ENCODE measurements at places on chromosomes 12 and 14. TPM values are rescaled to one million over a fixed set of nuclear protein-coding genes. Genes with fewer than 3 reads are reported as not detected.
A peak's percentile ranks its signal among the peaks of the same experiment; 100 is the strongest.

DNA sequence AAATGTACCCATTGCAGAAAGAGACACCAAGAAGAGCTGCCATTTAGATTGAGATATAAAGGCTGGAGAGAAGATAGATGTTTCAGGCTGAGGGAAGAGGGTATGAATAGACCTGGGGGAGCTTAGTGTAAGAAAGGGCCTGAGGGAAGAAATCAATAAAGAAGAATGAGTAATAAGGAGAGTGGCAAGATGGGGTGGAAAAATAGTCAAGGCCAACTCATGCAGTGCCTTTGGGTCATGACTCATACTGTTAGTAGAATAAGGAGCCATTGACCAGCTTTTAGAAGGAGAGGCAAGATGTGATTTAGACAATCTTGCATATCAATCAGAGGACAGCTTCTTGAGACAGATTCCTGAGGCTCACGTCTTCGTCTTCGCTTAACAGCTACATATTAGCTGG, 287.5 kb downstream of the DUSP6 start:
- DNase-seq, result peak; percentile 52

DNA sequence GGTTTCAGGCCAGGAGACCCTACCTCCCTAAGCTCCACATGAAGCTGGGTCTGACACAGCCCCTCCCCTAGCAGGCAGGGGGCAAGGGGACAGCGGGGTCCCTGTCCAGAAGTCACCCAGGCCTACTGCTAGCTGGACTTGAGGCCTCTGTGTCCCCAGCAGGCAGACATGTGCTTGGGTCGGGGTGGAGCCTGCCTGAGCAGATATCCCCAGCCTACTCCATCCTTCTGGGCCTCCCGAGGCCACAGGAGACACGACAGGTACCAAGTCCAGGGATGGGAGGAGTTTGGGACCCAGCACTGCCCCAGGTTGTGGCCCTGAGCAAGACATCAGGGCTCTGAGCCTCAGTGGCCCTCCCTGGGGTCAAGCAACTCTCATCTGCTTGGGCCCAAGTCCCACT, 105.2 kb upstream of the EIF5 start:
- DNase-seq, result no peak

GRCh38 chr14:68160779-68161546, 341.4 kb downstream of the RAD51B start:
- no peak for DNase-seq

DNA sequence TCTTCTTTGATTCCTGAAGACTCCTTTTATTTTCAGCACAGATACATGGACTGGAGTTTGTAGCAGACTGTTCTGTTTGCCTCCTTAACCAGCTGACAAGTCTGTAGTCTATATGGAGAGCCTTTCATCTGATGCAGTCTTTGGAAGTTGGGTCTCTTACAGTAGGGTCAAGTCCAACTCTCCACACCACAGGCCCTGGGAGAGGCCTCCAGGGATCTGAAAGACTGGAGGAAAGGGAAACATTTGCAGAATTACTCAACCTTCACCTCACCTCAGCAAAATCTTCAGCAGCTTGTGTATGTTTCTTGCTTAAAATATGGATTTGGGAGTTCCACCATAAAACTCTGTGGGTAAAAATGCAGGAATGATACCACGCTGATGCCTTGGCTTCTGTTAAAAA, 188.4 kb downstream of the MSRB3 start:
- no peak for DNase-seq

GRCh38 chr12:49827401-49828099, 663 bp downstream of the NCKAP5L start:
- DNase-seq, result peak; percentile 58

DNA sequence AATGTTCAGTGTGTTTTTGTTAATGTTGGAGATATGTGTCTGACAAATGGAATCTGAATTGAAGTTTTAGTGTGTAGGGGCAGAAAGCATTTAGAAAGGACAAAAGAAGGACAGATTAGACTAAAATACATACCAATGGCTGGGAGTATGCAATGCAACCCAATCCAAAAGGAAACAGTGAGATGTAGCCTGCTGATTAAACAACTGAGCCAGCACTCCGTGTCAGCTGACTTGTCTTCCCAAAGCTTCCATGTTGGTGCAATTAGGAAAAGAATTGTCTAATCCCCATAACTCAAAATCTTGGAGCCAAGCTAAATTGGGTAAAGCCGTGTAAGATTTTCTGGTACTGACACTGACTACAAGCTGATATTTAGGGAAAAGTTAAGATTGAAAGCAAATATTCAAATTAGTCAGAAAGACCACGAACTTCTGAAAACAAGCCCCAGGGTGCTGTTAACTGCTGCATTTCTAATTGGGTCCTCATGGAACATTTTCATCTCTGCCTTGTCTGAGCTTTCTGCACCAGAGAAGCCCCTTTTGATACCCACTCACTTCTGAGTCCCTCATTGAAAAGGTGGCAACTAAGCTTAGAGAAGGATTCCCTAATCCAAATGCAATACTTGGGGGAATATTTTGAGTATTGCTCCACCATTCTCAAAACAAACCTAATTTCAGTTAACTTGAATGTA, 109.1 kb downstream of the DAD1 start:
- no peak for DNase-seq

DNA sequence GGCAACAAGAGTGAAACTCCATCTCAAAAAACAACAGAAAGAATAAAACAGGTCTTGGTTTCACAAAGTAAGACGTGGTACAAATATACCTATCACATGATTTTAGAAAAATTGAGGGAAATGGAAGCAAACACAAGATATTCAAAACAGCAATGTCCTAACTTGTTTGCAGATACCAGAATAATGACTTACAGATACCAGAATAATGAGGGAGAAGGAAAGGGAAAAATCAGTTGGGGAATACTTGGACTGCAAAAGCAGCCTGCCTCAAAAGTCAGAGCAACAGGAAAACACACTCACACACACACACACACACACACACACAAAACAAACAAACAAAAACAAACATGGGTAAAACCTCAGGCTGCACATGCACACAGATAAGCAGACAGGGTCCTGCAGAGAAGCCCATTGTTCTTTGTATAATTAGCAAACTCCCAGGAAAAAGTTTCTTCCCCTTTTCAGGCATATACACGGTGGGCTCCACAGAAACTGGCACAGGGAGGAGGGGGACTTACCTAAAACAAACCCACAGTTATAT, 65.7 kb upstream of the CAPRIN2 start:
- DNase-seq, result no peak

SSTR1 gene
- total RNA-seq, result 0.24 TPM

DNA sequence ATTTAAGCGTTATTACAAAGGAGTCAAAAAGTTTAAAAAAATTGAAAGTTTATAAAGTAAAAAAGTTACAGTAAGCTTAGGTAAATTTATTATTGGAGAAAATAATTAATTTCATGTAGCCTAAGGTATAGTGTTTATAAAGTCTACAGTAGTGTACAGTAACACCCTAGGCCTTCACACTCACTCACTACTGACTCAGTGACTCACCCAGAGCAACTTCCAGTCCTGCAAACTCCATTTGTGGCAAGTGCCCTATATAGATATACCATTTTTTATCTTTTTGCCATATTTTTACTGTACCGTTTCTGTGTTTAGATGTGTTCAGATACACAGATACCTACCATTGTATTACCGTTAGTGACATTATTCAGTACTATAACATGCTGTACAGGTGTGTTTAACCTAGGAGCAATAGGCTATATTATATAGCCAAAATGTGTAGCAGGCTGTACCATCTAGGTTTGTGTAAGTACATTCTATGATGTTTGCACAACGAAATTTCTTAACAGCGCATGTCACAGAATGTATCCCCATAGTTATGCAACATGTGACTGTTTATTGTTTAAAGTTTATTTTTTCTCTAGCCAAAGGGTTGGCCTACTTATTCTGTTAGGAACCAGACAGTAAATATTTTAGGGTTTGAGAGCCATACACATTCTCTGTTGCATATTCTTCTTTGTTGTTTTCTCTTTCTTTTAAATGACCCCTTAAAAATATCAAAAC, 155.5 kb downstream of the PCNX1 start:
- no peak for DNase-seq

PLEKHG3 gene
- 53.6 TPM for total RNA-seq

GRCh38 chr12:89087149-89087825, 265.0 kb downstream of the DUSP6 start:
- DNase-seq, result no peak

GRCh38 chr14:45891417-45892080, 638.5 kb upstream of the MIS18BP1 start:
- DNase-seq, result peak; percentile 2

ITGA5 gene
- 9.5 TPM for total RNA-seq
